ENCODE measurements at places on chromosomes 2 and 18. TPM values are rescaled to one million over a fixed set of nuclear protein-coding genes. Genes with fewer than 3 reads are reported as not detected.
A peak's percentile ranks its signal among the peaks of the same experiment; 100 is the strongest.

- H3K4me3 ChIP-seq = no peak overlapping the region
- H3K27me3 ChIP-seq = no peaks in the 10 kb centered on the region
- no peak overlapping the region for H3K27ac ChIP-seq
- DNase-seq = no peak
- no peaks in the 10 kb centered on the region for H3K4me1 ChIP-seq
Measured at GRCh38 chr2:68263632-68264031, 11.3 kb upstream of the PPP3R1 start.

Gene PRKRA
- 61.3 TPM for total RNA-seq

DNA sequence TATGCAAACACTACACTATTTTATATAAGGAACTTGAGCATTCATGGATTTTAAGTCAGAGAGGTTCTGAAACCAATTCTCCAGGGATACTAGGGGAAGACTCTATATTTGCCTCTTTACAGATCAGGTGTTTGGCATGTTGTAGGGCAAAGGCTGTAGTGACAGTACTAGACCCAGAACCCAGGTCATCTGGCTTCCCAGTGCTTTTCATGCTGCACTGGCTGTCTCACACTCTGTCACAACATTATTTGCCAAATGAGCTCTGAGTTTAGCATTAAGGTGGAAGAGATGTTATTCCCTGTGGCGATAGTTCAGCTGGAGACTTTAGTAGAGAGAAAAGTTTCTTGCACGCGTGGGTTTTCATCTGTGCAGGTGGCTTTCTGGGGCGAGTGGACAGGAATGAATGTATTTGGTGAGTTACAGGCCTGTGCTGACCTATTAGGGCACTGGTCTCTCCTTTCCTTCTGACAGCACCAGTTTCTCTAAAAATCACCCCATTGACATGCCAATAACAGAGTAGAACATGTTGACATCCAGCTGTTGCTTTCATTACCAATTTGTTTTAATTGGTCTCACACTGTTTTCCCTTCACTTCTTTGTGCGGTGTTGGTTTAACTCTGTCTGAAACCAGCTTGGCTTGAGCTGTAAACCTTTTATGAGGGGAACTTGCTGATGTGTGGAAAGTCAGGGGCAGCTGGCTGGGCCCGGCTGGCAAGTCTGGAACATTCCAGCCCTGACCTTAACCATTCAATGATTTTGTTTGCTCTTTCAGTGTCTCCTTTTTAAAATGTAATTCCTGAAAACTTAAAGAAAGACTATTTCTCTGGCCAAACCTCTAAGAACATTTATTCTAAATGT, 643.0 kb upstream of the FAM98A start:
- no peak overlapping the region for H3K27ac ChIP-seq
- no peak overlapping the region for H3K4me3 ChIP-seq

DNA sequence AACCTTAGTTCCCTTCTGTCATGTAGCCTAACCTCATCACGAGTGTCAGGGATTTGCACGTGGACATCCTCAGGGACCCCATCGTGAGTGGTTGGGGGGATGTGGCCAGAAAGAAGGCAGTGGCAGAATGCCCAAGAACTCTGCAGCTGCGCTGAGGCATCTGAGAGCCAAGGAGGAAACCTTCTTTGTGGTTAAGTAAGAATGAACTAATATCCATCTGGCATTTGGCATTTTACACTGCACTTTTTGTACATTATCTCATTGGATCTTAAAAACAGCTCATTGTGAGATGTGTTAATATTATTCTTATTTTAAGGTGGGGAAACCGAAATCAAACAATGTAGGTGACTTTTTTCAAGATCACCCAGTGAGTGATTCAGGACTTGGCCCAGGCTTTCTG, 32.6 kb upstream of the APCDD1 start:
- H3K4me3 ChIP-seq = no peak overlapping the region
- H3K27ac ChIP-seq = no peak overlapping the region
- H3K36me3 ChIP-seq = no peaks in the 10 kb centered on the region
- no peak for DNase-seq
- no peaks in the 10 kb centered on the region for H3K4me1 ChIP-seq

- DNase-seq = no peak
- H3K4me3 ChIP-seq = no peak overlapping the region
- H3K27ac ChIP-seq = no peak overlapping the region
- H3K36me3 ChIP-seq = no peaks in the 10 kb centered on the region
Measured at GRCh38 chr2:158497486-158497885, 40.7 kb downstream of the PKP4 start.

Gene ZAP70
- 5.3 TPM for total RNA-seq

Gene PCARE
- not detected for total RNA-seq

DNA sequence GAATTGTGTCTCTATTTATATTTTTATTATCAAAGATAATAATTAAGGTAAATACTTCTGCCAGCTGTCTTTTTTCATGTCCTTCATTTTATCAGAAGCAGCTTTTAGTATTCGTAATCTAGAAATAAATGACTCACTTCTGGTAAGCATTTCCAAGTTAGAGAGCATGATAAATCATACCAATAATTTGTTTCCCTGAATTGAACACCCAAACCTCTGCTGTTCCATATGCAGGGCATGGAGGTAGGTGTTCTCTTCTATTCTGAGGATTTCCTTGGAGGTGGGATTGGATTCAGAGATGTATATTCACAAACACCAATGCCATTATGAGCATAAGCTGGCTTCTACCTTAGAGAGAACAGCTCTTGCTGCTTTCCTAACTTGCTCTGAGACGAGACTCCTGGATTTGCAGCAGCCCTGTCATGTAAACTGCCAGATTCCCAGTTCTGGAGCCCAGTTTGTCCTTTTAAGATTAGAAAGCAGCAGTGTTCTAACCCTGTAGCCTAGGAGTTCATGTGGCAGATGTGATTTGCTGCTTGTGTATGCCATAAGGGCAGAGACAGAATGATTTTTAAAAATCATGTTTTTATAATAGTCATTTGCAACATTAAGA, 47.5 kb downstream of the SKA1 start:
- H3K36me3 ChIP-seq = no peaks in the 10 kb centered on the region
- no peak for DNase-seq
- no peak overlapping the region for H3K4me3 ChIP-seq
- no peaks in the 10 kb centered on the region for H3K27me3 ChIP-seq

GRCh38 chr2:33373986-33374385, 102.5 kb upstream of the RASGRP3 start:
- peaks cover 15% of the 10 kb centered on the region for H3K36me3 ChIP-seq
- H3K4me3 ChIP-seq = no peak overlapping the region
- peaks cover 11% of the 10 kb centered on the region for H3K4me1 ChIP-seq
- no peak for DNase-seq

- H3K4me1 ChIP-seq = peaks cover 38% of the 10 kb centered on the region
- no peaks in the 10 kb centered on the region for H3K36me3 ChIP-seq
- no peak for DNase-seq
- H3K27me3 ChIP-seq = no peaks in the 10 kb centered on the region
- peak overlapping the region; percentile 80 for H3K4me3 ChIP-seq
Measured at GRCh38 chr18:10526561-10526949, 728 bp downstream of the NAPG start.

DNA sequence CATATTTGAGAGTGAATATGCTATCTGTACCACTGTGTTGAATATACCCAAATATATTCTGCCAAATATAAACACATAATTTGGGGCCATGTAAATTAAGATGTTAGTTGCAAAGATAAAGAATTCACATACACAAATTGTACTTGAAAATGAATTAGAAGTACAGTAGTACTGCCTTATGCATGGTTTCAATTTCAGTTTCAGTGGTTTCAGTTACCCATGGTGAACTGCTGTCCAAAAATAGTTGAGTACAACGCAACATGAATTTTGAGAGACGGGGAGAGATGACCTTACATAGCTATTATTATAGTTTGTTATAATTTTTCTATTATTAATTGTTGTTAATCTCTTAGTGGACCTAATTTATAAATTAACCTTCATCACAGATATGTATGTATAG, 1313.0 kb upstream of the FAM98A start:
- H3K36me3 ChIP-seq = no peaks in the 10 kb centered on the region
- no peak for DNase-seq
- H3K4me1 ChIP-seq = no peaks in the 10 kb centered on the region
- no peak overlapping the region for H3K4me3 ChIP-seq
- no peak overlapping the region for H3K27ac ChIP-seq

DNA sequence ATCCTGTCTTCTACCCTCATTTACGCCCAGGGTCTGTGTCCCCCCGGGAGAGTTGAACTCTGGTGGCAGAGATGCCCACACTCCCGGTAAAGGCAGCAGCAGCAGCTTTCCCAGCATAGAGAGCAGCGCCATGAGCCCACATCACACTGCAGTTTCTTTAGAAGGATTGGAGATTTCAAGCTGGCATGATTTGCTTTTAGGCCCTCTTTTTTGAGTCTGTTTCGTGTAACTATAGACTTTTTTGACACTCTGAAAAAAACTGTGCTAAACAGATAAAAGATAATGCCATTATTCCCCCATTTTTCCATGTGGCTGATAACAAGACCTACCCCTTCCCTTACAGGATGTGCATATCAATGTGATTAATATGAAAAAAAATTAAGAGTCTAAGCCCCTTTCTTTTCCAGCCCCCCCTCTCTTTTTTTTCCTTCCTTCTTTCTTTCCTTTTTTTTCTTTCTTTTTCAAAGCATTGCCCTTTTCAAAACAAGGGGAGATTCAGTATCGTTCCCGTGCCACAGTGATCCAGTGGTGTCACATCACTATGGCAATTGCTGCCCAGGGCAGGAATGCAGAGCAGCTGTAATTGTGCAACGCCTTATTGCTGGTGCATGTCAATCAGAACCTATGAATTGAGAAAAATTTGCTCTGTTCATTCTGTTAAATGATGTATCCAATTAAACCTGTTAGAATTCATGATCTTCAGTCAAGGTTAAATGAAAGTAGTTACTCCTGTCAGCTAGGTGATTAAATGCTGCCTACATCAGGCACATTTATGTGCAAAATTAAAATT, 104.5 kb downstream of the CDCA7 start:
- no peak for DNase-seq
- H3K36me3 ChIP-seq = no peaks in the 10 kb centered on the region
- H3K4me3 ChIP-seq = no peak overlapping the region

DNA sequence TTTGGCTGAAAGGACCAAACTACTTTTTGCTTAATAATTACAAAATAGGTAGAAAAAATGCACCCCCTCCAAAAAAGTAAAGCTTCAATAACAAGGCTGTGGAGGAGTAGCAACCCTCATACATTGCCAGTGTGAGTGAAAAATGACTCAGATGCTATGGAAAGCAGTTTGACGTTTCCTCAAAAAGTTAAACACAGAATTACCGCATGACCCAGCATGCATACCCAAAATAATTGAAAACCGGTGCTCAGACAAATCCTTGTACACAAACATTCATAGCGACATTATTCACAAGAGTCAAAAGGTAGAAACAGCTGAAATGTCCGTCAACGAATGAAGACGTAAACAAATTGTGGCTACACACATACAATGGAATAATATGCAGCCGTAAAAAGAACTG, 38.8 kb upstream of the DAPL1 start:
- H3K4me1 ChIP-seq = peaks cover 11% of the 10 kb centered on the region
- H3K36me3 ChIP-seq = no peaks in the 10 kb centered on the region
- no peak overlapping the region for H3K27ac ChIP-seq
- DNase-seq = no peak
- no peak overlapping the region for H3K4me3 ChIP-seq
- H3K27me3 ChIP-seq = no peaks in the 10 kb centered on the region

DNA sequence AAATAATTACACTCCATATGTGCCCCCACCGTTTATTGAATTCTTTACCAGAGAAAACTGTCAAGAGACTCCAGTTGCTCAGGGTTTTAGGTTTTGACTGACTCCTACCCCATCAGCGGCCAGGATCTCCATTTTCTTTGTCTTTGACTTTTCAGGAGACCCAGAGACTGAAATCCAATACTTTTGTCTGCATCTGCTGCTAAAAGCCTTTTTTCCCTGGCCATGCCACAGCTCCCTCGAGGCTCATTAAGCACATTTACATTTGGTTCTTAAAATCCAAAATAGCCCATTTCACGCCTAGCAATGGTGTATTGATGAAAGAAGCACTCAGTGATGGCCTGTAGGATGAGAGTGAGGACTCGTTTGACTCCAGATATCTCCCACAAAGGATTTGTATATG, 332.6 kb upstream of the ACVR2A start:
- no peaks in the 10 kb centered on the region for H3K36me3 ChIP-seq
- no peak overlapping the region for H3K27ac ChIP-seq
- no peak for DNase-seq
- no peaks in the 10 kb centered on the region for H3K27me3 ChIP-seq
- H3K4me1 ChIP-seq = no peaks in the 10 kb centered on the region

Gene SERPINB11
- not detected for total RNA-seq

Gene CRIM1
- total RNA-seq = 217 TPM

Gene RAB6C
- total RNA-seq = not detected

Gene KIAA2012
- total RNA-seq = not detected

DNA sequence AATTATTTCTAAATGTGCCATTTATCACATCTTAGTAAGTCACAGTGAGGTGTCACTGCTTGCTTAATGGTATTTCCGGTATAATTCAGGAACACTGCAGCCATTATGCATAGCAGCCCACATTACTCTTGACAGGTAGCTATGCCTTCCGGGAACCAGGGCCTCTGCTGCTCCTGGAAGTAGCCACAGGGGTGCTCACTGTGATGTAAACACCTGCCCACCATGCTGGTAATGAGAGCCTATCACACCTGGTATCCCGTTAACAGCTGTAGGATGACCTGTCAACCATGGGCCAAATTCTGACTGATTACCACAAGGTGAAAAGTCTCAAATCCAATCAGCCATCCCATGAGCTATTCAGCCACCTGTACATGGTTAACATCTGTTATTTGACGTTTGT, 647.0 kb upstream of the NXPH2 start:
- H3K27me3 ChIP-seq = no peaks in the 10 kb centered on the region
- H3K4me3 ChIP-seq = no peak overlapping the region
- no peak for DNase-seq
- no peak overlapping the region for H3K27ac ChIP-seq

DNA sequence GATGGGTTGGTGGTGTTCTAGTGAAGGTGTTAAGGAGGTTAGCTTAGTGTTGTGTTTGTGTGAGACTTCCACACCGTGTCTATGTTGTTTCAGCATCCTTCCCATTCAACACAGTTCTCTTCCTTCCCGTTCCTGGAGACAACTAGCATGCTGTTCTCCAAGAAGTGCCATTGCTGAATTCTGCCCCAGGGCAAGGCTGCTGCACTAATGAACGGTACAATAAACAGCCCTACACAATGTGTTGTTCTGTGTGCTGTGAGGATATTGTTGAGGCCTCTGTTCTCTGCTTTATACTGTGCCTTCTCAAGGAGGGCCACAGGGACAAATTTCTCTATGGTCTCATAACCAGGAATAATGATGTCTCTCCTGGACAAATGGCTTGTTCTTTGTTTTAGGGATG, 39.8 kb upstream of the ZEB2 start:
- no peak overlapping the region for H3K27ac ChIP-seq
- no peak overlapping the region for H3K4me3 ChIP-seq
- DNase-seq = no peak

- no peak overlapping the region for H3K27ac ChIP-seq
- H3K27me3 ChIP-seq = no peaks in the 10 kb centered on the region
- no peak overlapping the region for H3K4me3 ChIP-seq
- H3K36me3 ChIP-seq = no peaks in the 10 kb centered on the region
Measured at GRCh38 chr18:72502671-72503431, 41.3 kb downstream of the CBLN2 start.

All from thoracic aorta (tissue), 2 donors.